IMR-90 (cell line): ENCODE measurements at places on chromosomes 2 and 18. TPM values are rescaled to one million over a fixed set of nuclear protein-coding genes. Genes with fewer than 3 reads are reported as not detected.

The PDCD1 gene
- not detected in 2 replicates for total RNA-seq

GRCh38 chr18:11851806-11852337 lies 659 bp downstream of the CHMP1B start:
- H3K27ac ChIP-seq, result peak overlapping the region; percentile 84
- DNase-seq, result no peak
- peaks cover 12% of the 10 kb centered on the region for H3K4me1 ChIP-seq
- no peaks in the 10 kb centered on the region; the same call in 1 of the 2 replicates for H3K36me3 ChIP-seq
- H3K27me3 ChIP-seq, result no peaks in the 10 kb centered on the region

DNA sequence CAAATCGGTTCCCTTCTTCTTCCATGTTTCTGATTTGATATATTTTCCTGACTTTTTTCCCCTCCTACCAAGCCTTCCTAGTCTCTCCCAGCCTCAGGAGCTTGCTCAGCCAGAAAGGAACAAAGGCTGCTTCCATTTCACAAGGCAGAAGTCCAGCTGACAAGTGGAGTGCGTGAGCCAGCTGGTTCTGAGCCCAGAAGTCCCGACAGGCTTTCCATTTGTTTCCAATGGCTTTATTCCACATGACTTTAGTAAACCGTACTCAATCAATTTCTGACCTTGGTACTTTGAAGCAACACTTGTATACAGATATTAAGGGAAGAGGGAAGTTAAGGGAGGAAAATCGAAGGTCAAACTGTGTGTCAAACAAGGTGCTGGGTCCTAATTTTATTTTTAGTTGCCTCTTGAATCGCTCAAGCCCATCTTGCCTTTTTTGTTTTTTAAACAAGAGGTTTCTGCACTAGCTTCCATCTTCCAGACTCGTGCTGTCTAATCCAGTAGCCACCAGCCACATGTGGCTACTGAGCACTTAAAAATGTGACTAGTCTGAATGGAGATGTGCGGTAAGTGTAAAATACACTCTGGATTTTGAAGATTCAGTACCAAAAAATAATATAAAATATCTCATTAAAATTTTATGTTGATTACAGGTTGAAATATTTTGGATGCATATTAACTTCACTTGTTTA lies 36.2 kb downstream of the WIPF1 start:
- no peaks in the 10 kb centered on the region; the same call in 1 of the 2 replicates for H3K4me1 ChIP-seq
- H3K4me3 ChIP-seq, result no peak overlapping the region
- H3K27me3 ChIP-seq, result no peaks in the 10 kb centered on the region
- peaks cover 2% of the 10 kb centered on the region for H3K36me3 ChIP-seq
- peak; percentile 66 for DNase-seq
- H3K27ac ChIP-seq, result no peak overlapping the region

- no peaks in the 10 kb centered on the region for H3K36me3 ChIP-seq
- H3K27me3 ChIP-seq, result peaks cover 5% of the 10 kb centered on the region
- peak; percentile 35 for DNase-seq
- peaks cover 13% of the 10 kb centered on the region; the same call in 1 of the 2 replicates for H3K4me1 ChIP-seq
- H3K27ac ChIP-seq, result peak overlapping the region; percentile 27; the same call in 1 of the 2 replicates
- no peak overlapping the region for H3K4me3 ChIP-seq
Observed at GRCh38 chr2:64404002-64404731, 49.8 kb upstream of the LGALSL start.

DNA sequence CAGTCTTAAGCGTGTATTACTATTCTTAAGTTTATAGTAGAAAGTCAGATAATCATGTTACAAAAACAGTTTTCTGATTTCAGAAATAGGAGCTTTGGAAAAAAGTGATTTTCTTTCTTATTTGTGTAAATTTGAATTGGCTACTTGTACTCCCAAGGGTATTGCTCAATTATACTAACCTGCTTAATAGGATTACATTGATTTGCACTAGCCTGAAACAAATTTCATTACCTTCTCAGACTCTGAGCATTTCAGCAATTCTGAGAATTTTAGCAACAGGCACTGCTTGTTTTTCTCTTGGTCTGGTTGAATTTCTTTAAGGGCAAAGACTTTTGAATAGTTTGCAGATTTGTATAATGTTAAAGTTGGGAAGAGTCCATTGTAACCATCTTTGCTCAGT lies 87.2 kb upstream of the NXPH2 start:
- H3K36me3 ChIP-seq, result no peaks in the 10 kb centered on the region
- no peaks in the 10 kb centered on the region for H3K27me3 ChIP-seq
- H3K4me1 ChIP-seq, result no peaks in the 10 kb centered on the region

DNA sequence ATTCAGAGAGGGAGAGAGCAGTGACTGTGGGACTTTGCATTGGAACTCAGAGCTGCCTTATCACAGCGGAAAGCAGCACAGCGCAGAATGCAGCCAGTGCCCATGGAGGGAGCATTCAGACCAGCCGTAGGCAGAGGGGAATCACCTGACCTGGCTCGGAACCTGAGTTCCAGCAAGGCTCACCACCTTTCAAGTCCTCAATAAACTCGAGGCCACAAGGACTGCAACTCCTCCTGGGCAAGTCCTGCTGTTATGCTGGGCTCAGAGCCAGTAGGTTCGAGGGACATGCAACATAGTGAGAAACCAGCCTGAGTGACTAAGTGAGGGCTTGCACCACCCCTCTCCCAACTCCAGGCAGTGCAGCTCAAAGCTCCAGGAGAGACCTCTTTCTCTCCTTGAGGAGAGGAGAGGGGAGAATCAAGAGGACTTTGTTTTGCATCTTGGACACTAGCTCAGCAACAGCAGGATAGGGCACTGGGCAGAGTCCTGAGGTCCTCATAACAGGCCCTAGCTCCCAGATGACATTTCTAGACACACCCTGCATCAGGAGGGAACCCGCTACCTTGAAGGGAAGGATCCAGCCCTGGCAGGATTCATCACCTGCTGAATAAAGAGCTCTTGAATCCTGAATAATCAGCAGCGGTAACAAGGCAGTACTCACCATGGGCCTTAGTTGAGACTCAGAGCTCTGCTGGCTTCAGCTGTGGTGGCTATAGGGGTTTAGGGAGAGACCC lies 136.8 kb upstream of the OTOS start:
- peaks cover 11% of the 10 kb centered on the region for H3K4me1 ChIP-seq
- H3K27ac ChIP-seq, result no peak overlapping the region
- peaks cover 13% of the 10 kb centered on the region for H3K27me3 ChIP-seq
- H3K36me3 ChIP-seq, result no peaks in the 10 kb centered on the region
- peak; percentile 75 for DNase-seq

GRCh38 chr2:220646424-220646823 lies 925.7 kb downstream of the EPHA4 start:
- no peak for DNase-seq
- no peak overlapping the region for H3K27ac ChIP-seq
- H3K4me3 ChIP-seq, result no peak overlapping the region
- peaks cover 3% of the 10 kb centered on the region; the same call in 1 of the 2 replicates for H3K27me3 ChIP-seq
- no peaks in the 10 kb centered on the region for H3K36me3 ChIP-seq

DNA sequence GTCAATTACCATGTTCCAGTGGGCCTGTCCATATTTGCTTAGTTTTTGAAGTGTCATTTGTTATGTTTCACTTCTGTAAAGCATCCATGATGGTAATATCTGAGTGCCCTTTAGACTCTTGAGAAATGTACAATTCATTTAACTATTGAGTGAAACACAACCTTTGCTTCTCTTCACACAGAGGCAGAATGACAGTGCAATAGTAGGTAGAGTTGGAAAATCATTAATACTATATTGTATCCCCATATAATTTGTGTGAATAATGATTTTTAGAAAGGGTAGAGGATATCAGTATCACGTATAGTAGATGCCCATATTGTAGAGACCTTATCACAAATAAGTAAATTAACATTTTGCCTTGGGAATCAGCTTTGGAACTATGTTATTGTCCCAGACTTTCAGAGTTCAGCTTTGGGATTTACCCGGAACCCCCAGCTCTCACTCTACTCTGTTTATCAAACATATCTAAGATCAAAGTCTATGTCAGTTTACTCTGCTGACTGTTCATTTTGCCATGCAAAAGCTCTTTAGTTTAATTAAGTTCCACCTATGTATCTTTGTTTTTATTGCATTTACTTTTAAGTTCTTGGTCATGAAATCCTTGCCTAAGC lies 172.7 kb upstream of the NOL4 start:
- H3K36me3 ChIP-seq, result no peaks in the 10 kb centered on the region
- no peaks in the 10 kb centered on the region for H3K27me3 ChIP-seq
- H3K4me1 ChIP-seq, result no peaks in the 10 kb centered on the region
- DNase-seq, result no peak
- H3K27ac ChIP-seq, result no peak overlapping the region
- H3K4me3 ChIP-seq, result no peak overlapping the region

DNA sequence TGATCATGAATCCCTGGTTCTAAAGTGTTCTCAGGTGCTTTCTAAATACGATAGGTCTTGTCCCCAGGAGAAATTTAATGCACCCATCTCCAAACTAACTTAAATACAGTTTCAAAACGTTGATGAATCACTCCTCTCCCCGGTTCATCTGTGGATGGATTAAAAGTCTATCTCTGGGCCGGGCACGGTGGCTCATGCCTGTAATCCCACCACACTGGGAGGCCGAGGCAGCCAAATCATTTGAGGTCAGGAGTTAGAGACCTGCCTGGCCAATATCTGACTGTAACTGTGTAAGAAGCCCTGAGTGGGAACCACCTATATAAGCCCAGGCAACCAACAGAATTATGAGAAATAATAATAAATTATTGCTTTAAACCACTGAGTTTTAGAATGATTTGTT lies 78.7 kb downstream of the LONRF2 start:
- no peak overlapping the region for H3K4me3 ChIP-seq
- H3K27ac ChIP-seq, result no peak overlapping the region
- H3K4me1 ChIP-seq, result peaks cover 16% of the 10 kb centered on the region
- DNase-seq, result no peak
- no peaks in the 10 kb centered on the region for H3K27me3 ChIP-seq
